ENCODE measurements at places on chromosomes 11 and 22.

DNA sequence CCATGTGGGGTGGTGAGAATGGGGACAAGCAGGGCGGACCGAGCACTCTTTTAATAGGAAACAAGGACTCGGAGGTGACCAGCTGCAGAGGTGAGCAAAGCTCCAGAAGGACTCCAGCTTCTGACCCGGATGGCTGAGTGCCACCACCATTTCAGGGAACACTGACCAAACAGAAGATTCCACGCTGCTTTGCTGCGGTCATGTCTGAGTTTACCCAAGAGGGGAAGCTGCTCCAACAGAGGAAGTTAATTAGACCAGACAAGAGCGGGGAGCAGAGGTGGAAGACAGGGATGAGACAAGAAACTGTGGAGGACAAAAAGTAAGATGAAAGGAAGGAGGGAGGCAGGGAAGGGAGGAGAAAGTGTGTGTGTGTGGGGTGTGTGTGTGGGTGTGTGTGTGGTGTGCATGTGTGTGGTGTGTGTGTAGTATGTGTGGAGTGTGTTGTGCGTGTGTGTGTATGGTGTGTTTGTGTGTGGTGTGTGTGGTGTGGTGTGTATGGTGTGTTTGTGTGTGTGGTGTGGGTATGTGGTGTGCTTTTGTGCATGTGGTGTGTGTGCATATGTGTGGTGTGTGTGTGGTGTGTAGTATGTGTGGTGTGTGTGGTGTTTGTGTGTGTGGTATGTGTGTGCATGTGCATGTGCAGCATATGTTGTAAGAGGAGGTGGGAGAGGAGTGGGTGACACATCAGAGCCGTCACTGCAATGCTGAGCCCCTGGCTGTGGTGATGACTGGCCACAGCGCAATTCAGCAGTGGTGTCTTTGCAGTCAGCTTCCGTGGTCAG, 82.2 kb upstream of the AKIP1 start:
- DNase-seq = no peak

DNA sequence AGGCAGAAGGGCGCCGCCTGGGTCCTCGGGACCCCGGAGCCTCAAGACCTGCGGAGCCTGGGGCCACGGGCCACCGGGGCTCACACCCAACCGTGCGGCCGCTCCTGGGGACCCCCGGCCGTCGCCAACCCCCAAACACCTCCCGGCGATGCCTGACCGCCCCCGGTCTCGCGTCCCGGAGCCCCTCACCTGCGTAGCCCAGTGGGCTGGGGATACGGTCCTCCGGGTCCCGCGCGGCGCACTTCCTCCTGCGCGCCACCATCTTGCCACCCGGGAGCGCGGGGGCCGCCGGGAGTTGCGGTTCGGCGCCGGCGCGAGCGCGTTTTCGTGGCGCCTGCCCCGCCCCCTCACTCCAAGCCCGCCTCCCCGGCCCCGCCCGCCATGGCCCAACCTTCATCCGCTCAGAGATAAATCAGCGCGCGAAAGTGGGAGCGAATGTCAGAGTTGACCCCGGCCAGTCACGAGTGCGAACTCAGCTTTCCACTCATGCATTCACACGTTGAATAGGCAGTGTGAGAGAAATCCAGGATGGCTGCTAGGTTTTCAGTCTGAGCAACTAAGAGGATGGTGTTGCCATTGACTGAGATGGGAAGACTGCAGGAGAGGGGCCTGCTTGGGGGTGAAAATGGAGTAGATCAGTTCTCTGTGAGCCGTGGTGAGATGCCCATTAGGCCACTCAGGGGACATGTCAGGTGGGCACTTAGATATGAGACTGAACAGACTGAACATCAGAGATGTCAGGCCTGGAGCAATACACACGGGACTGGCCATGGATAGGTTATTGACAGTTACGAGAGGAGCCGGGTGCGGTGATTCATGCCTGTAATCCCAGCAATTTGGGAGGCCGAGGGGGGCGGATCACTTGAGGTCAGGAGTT, at the start of gene RRP7A:
Gene RRP7A, minus strand, starts transcription at position 272 of the 877 bp plus-strand sequence. Its CDS starts 10 bp downstream, at position 262.
- peak; percentile 84 for DNase-seq

DNA sequence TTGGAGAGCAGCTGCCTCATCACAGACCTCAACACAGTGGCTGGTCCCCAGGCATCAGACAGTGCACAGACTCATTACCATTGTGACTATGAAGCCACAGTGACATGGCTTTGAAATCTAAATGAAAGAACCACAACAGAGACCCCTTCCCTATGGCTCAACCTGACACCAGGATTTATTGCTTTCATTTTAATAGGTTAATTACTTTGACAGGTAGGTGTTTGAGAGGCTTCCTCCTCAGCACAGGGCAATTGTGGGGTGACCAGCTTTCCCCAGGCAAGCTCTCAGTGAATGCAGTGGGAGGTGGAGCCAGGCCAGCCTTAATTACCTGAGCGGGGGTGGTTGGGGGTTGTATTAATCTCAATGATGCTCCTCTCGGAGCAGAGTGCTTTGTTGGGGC, 102.3 kb downstream of the CHST1 start:
- DNase-seq = no peak

- DNase-seq = no peak
Observed at GRCh38 chr22:36288571-36289405, 35.9 kb downstream of the APOL1 start.

GRCh38 chr11:129881570-129882170, 13.7 kb downstream of the NFRKB start:
- peak; percentile 28 for DNase-seq

GRCh38 chr11:86101493-86101892, 32.6 kb upstream of the PICALM start:
- DNase-seq = no peak

- peak; percentile 65 for DNase-seq
Observed at GRCh38 chr22:31248138-31248745, 36.1 kb downstream of the LIMK2 start.

DNA sequence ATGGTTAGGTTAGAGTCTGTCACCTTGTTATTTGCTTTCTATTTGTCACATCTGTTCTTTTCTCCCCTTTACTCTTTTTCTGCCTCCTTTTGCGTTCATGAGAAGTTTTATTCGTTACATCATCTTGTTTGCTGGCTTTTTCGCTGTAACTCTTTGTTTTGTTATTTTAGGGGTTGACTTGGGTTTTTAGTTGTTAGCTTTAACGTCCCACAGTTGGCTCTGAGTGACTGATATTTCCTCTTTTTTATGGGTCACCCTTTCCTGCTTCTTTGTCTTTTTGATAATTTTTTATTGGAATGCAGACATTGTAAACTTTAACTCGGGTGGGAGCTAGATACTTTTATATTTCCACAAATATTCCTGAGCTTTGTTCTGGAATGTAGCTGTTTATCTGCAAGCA, 13.3 kb upstream of the TNNT3 start:
- no peak for DNase-seq

DNA sequence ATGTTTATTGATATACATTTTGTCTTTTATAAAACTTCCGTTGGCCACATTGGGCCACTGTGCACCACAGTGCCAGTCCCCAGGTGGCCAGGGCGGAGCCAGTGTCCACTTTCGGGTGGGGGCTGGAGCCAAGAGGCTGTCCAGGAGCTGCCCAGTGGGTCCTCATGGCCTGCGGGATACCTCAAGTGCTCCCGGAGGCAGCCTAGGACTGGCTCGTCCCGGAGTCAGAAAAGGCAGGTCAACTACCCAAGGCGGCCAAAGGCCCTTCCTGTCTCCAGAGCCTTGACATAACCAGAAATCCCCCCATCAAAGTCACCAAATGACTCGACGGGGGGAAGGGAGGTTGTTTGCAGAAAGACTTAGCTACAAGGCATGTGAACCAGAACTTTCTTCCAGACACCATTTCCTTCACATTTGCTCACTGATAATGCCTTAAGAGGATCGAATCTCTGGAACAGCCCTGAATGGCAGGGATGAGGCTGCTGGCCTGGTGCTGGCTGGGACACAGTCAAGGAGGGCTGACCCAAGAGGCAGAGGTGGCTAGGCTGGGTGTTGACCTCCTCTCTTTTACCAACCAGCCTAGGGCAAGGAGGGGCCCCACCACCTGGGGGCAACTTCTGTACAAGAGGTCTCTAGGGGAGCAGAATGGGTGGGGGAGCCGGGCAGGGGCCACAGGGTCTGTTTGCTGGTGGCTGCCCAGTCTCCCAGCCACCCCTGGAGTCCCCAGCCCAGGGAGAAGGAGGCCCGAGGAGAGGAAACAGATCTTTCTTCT, 8.4 kb downstream of the MRGPRF start:
- DNase-seq = no peak

- DNase-seq = peak; percentile 65
Observed at GRCh38 chr22:33302049-33302545, 243.9 kb upstream of the SYN3 start.

DNA sequence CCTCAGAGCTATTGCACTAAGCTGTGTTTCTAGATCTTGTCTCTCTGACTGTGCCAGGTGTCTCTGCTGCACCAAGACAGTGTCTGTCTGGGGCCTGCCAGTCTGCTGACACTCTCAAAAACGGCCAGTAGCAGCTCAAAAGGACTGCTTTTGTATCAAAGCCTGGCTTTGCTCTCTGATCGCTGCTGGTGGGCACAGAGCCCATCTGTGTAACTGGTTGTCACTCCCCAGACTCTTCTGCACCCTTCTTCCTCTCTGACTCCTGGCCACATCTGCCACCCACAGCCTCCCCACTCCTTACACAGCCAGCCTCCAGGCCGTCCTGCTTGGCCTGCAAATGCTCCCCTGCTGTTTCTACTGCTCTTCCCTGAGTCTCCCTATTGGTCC, 26.5 kb downstream of the MED15 start:
- DNase-seq = no peak

- no peak for DNase-seq
Observed at GRCh38 chr11:77999446-78000030, 5.1 kb upstream of the INTS4 start.

DNA sequence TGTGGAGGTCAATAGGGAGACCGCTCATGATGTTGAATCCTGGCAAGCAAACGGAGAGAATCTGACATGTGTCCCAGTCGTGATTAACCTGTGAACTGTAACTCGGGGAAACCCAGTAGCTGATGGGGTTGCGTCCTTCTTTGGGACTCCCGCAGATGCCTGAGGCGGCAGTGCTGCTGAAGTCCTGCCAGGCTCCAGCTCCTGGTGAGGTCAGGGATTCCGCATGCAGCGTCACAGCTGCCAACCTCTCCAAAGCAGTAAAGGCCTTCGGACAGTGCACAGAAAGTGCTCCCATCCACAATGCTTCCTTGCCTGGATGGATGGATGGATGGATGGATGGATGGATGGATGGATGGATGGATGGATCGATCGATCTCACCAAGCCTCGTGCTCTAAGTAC, 13.5 kb downstream of the KCNQ1 start:
- DNase-seq = no peak

DNA sequence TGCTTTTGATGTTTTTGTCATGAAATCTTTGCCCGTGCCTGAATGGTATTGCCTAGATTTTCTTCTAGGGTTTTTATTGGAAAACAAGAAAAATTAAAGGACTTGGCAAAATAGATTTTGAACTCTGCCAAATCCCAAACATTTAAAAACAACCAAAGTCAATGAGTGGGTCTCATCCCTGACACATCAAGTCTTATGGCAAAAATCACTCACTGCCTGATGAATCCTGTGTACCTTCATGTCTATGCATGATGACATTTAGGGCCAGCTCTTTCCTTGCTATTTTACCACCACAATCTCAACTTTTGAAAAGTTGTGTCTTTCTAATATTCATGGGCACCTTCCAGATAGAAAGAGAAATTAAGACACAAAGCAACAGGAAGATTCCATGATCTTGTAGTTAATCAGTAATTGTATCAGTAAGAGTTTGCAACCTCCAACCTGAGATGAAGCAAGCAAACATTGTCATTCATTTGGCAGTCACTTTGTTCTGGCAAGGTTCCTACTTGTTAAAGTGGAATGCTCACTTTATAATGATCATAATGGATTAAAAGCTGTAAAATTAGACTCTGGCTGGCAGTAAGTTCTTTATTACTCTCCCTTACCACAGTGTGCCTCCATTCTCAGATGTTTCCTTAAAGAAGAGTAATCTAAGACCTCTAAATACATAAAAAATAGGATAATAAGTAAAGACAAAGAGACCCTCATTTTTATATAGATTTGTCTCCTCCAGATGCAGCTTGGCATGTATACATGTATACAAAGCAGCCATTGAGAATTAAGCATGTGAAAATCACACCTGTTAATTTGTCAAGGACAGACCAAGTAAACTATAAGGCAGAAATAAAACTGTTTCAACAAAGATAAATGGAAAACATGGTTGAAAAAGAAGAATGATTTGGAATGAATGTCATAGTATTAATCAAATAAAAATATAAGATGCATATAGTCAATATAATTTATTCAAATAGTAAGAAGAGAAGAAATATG, 51.6 kb downstream of the ETS1 start:
- no peak for DNase-seq

DNA sequence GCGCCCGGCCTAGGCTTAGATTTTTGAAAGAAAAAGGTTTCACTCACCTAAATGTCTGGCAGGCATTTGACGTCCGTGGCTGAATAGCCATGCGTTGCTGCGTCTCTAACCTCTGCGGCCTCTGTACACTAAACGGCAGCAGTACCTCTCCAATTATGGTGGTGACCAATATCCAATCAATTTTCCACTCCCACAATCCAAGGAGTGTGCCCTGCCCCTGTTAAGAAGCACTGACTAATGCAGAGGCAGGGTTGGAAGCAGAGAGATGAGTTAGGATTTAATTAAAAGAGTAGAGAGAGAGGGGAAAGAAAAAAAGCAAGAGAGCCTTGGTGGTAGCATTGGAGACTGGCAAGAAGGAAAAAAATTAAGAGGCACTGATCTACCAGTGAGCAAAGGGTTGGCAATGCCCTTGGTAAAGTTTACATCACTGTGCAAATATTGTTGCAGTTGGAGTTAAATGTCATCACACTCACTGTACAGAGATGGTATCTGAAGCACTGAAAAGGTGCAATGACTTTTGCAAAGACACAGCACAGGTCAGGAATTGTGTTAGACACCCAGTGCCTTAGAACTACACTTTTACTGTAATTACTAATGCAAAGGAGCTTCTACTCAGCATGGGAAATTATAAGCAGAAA, 526.7 kb downstream of the NTM start:
- no peak for DNase-seq

GRCh38 chr11:12266943-12267342, 110.4 kb upstream of the PARVA start:
- DNase-seq = no peak

- no peak for DNase-seq
Observed at GRCh38 chr11:110053848-110054414, 39.3 kb upstream of the ZC3H12C start.

- no peak for DNase-seq
Observed at GRCh38 chr11:32893093-32893342, 407 bp downstream of the QSER1 start.

- DNase-seq = peak; percentile 91
Observed at GRCh38 chr11:70203751-70204465, 812 bp downstream of the FADD start.
